ENCODE measurements at places on chromosomes 5 and 9.

- DNase-seq = no peak
Measured at GRCh38 chr9:131976157-131977108, 103.2 kb downstream of the MED27 start.

GRCh38 chr9:125600194-125600593, 106.8 kb downstream of the MAPKAP1 start:
- DNase-seq = no peak

DNA sequence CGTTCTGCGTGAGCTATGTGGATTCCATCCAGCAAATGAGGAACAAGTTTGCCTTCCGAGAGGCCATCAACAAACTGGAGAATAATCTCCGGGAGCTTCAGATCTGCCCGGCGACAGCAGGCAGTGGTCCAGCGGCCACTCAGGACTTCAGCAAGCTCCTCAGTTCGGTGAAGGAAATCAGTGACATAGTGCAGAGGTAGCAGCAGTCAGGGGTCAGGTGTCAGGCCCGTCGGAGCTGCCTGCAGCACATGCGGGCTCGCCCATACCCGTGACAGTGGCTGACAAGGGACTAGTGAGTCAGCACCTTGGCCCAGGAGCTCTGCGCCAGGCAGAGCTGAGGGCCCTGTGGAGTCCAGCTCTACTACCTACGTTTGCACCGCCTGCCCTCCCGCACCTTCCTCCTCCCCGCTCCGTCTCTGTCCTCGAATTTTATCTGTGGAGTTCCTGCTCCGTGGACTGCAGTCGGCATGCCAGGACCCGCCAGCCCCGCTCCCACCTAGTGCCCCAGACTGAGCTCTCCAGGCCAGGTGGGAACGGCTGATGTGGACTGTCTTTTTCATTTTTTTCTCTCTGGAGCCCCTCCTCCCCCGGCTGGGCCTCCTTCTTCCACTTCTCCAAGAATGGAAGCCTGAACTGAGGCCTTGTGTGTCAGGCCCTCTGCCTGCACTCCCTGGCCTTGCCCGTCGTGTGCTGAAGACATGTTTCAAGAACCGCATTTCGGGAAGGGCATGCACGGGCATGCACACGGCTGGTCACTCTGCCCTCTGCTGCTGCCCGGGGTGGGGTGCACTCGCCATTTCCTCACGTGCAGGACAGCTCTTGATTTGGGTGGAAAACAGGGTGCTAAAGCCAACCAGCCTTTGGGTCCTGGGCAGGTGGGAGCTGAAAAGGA, 10.9 kb downstream of the QRFP start:
- DNase-seq = no peak

DNA sequence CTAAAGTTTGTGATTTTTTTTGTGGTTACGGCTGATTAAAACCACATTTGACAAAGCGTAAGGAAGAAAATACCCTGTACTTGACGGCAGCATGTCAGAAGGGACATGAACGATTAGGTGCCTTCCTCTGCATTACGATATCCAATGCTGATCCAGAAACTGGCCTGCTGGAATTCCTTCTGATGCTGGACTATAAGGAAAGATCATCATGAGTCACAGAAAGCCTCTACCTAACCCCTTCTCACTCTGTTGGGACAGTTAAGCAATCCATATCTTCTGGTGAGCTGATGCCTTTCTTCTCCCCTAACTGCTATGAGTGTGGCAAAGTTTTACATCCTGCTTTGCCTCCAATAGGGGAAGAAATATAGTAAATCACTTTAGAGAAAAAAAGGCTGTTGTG, 78.4 kb upstream of the PAPPA start:
- DNase-seq = no peak

DNA sequence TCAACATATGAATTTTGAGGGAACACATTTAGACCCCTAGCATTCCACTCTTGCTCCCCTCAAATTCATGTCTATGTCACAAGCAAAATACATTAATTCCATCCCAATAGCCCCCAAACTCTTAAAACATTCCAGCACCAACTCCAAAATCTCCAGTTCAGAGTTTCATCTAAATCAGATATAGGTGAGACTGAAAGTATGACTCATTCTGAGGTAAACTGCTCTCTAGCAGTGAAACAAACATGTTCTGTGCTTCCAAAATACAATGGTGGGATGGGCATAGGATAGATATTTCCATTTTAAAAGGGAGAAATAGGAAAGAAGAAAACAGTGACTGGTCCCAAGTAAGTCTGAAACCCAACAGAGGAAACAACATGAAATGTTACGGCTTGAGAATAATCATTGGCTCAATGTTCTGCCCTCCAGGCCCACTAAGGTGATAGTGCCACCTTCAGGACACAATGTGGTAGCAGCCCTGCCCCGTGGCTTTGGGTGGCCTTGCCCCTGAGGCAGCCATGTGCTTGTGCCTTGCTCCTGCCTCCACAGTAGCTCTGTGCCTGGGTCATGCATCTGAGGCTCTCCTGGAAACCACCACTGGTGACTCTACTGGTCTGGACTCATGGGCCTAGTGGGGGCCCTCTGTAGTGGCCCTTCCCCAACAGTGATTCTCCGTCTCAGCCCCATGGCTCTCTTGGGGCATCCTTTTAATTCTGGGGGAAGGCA, 36.4 kb upstream of the IPPK start:
- peak; percentile 72 for DNase-seq

DNA sequence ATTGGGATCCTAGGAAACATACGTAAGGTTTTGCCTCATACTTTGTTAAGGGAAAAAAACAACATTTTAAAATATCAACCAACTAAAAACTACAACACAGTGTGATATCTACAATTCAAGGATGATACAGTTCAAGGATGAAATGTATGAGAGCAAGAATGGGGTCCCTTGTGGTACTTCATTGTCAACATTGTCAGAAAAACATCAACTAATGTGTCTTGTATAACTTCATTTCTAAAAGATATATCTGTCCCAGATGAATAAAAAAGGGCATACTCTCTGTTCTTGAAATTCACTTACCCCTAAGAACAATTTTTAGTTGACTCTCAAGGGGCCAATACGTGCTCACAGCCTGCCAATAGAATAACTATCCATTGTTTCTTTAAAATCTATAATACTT, 1250.5 kb downstream of the PTPRD start:
- no peak for DNase-seq

DNA sequence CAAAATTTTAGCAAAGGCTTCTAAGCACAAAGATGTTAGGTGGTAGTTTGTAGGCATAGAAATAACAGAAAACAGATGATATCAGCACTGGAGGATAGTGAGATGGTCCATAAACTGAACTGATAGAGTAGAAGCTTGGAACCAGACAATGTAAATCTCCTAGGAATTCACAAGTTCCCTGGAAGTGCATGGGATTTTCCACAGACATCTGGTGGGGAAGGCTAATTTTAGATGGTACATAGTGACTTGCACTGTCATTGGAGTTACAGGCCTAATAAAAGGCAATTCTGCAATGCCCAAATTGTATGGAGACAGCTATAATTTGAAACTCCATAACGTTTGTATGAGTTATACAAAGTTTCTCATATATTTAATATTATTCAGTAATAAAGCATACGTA, 653.0 kb upstream of the MEF2C start:
- DNase-seq = no peak

GRCh38 chr9:125428902-125429467, 167.4 kb downstream of the GAPVD1 start:
- no peak for DNase-seq

- no peak for DNase-seq
Measured at GRCh38 chr5:5979761-5980537, 398.4 kb downstream of the MED10 start.

DNA sequence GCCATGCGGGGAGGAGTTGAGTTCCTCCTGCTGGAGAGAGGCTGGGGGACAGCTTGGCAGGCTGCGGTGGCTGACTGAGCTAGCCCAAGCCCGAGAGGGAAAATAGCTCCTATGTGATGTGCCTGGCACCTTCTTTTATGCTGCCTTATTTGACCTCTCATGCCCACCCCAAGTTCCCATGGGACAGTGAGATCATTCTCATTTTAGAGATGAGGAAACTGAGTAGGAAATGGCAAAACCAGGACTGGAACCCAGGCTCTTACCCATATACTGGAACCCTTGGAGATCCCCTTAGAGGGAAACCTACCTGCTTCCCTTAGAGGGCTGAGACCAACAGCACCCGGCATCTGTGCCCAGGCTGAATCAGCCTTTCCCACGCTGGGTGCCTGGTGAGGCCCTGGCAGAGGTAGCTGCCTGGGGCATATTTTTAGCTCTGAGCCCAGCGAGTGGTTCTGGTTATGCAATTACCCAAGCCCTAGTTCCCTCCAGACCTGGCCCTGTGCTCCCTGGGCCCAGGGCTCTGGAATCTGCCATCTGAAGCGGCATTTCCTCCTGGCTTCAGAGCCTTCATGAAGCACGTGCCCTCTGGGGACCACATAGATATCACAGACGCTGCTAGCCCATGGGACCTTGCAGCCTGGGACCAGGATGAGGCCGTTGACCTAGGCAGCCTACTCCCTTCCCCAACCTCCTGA, 23.6 kb downstream of the COL27A1 start:
- no peak for DNase-seq

DNA sequence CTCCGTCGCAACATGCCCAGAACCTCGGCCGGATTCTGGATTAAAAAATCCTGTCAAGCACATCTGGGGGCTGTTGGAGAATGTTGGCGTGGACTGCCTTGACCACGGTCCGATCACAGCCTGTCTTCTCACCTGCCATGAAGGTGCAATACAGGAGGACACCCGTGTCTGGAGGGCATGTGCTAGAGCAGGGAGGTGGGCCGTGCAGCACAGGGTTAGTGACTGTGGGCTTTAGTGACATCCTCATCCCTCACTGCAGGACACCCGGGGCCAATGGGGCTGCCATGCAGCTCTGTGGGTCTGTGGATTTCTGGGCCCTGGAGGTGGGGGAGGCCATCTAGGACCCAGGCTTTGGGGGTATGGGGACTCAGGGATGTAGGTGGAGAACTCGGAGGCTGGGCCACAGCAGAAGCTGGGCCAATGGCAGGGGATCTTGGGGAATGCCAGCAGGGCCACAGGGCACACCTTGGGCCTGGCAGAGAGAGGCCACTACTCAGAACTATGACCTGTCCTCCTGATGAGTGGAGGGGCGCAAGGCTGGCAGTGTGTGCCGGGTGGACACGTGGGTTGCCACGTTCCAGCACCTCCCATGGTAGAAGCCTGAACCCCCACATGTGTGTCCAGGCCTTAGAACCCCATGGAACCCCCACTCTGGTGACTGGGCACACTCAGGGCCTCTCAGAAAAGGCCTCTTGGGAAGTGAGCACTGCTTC, 23.3 kb downstream of the ZDHHC11B start:
- DNase-seq = no peak

GRCh38 chr5:53507013-53507412, 26.6 kb downstream of the FST start:
- no peak for DNase-seq

- DNase-seq = no peak
Measured at GRCh38 chr5:1640421-1640881, 116.7 kb upstream of the LPCAT1 start.

GRCh38 chr5:81314581-81314980, 13.2 kb downstream of the ZCCHC9 start:
- no peak for DNase-seq

- no peak for DNase-seq
Measured at GRCh38 chr9:81874931-81875330, 53.3 kb upstream of the SPATA31D4 start.

DNA sequence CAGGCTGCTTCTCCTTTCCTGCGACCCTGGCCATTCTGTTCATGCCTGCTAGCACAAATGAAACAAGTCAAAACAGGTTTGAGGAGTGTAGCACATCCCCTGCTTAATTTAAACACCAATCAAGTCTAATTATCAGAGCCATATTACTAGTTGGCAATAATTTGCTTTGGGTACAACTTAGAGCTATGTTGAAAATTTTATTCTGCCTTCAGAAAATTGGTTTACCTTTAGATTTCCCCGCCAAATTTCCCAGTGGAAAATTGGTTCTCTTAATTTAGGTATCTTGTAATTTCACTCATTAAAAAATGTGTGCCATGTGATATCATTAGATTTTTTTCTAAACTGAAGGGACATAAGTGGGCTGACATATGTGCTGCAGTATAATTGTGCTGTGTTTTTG, 265.8 kb downstream of the MAST4 start:
- DNase-seq = no peak

- no peak for DNase-seq
Measured at GRCh38 chr9:127525401-127526188, 74.3 kb downstream of the LRSAM1 start.

GRCh38 chr5:158869092-158869491, 230.6 kb downstream of the EBF1 start:
- DNase-seq = no peak

DNA sequence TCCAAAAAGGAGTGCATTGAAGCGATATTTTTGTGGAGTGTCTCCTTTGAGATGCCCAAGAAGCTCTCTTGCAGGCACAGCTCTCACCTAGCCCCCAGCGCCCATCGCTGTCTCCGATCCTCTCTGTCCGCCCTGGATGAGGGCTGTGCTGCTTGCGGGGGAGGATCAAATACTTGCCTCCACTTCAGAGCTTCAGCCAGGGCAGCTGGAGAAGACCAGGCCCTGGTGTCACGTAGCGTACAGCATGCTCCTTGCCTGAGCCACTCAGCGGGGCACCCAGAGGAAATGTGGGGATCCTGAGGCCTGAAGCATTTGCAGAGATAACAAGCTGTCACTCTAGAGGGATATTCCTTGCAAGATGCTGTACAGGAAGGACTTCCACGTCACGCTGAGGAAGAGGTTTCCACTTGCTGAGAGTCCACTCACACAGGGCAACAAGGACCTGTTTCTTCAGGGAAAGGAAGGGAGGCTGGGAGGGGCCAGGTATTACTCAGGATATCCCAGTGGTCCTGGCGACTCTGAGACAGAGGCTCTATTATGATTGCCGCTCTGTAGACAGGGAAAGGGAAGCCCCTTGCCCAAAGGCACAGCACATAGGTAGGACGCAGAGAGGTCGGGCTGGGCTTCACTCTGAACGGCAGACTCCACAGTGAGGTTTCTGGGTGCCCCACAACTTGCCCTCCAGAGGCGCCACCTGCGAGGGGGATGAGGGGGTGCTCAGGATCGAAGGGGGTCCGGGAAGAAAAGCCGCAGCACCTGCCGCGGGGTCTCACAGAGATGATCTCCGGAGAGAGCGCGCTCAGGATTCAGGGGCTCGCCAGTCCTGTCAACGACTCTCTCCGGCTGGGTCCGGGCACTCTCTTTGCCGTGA, 64.0 kb downstream of the CRB2 start:
- DNase-seq = no peak

DNA sequence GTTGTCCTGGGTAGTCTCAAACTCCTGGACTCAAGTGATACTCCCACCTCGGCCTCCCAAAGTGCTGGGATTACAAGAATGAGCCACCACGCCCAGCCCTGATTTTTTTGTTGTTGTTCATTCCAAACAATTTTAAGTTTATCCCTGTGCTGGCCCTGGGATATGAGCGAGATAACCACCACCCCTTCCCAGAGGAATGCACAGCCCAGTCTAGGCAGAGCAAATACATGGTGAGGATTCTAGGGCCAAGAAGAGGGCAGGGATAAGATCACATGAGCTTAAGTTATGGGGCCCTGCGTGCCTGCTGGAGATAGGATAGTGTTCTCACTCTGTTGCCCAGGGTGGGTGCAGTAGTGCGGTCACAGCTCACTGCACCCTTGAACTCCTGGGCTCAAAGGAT, 21.0 kb upstream of the TOR1B start:
- DNase-seq = no peak

DNA sequence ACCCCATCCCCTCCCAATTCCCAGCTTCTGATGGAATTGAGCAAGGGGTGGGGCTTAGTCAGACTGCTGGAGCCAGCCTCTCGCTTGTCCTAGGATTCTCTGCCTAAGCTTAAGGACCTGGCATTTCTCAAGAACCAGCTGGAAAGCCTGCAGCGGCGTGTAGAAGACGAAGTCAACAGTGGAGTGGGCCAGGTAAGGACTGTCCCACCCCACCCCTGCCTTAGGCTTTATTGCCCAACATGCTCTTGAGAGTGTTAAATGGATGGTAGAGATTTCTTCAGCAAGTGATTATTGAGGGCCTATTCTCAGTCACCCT, 1.1 kb downstream of the SLC35A4 start:
- DNase-seq = no peak
